ENCODE measurements at places on chromosomes 11 and 22. TPM values are rescaled to one million over a fixed set of nuclear protein-coding genes. Genes with fewer than 3 reads are reported as not detected.

Gene HBG1
- not detected for total RNA-seq

Gene TEAD1
- total RNA-seq, result 51.6 TPM

Gene MMP27
- not detected for total RNA-seq

Gene BCL2L13
- 41.1 TPM for total RNA-seq

Gene TSSK2
- total RNA-seq, result not detected

Gene OR8G1
- not detected for total RNA-seq

Gene TSGA10IP
- total RNA-seq, result not detected

Gene KLHL35
- 1.8 TPM for total RNA-seq

GRCh38 chr11:76668362-76669155 lies 2.0 kb downstream of the LRRC32 start:
- DNase-seq, result no peak

GRCh38 chr11:22890227-22890626 lies 30.0 kb upstream of the CCDC179 start:
- DNase-seq, result no peak

GRCh38 chr11:84800755-84801346 lies 826.3 kb downstream of the DLG2 start:
- DNase-seq, result peak; percentile 46

GRCh38 chr22:39144101-39144767 lies 8.2 kb downstream of the CBX7 start:
- DNase-seq, result peak; percentile 80

GRCh38 chr22:35883031-35883620 lies 145.5 kb downstream of the RBFOX2 start:
- peak; percentile 67 for DNase-seq

DNA sequence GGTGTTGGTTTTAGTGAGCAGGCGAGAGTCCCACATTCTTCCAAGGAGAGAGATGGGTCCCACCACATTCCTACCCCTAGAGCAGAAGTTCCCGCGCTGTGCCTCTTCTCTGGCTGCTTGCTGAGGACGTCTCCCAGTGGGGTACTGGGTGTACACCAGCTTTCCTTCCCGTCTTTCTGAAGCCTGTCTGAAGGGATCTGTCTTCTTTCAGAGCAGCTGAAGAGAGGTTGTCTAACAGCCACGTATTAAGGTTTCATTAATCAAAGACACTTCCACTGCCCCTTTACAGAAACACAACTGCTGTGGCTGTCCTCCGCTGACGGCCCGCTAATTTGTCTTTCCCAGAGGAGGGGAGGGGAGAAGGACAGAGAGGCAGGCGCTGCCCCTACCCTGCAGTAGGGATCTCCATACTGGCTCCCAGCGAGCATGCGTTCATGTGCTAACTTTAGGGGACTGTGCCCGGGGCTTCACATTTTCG lies 56.0 kb downstream of the ZBTB16 start:
- DNase-seq, result no peak

DNA sequence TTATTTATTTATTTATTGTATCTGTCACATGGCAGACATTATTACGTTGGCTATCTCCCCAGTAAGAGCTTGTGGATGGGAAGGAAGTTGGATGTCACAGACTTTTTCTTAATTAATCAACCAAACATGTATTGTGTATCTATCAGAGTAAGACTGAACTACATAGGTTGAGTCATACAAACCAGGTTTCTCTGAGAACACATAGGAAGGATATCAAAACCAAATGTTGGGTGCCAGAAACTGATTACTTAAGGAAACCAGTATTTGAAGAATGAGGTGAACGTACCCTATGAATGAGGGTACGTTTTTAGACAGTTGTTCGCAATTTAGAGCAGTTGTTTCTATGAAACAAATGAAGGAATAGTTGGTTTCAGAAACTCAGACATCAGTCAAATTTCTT lies 136.4 kb downstream of the SLC17A6 start:
- no peak for DNase-seq

GRCh38 chr11:67996051-67996450 lies 7.8 kb downstream of the UNC93B1 start:
- DNase-seq, result no peak

GRCh38 chr22:50192436-50193204 lies 6.9 kb downstream of the TRABD start:
- no peak for DNase-seq

GRCh38 chr11:36350137-36350513 lies 54.0 kb downstream of the PRR5L start:
- no peak for DNase-seq

DNA sequence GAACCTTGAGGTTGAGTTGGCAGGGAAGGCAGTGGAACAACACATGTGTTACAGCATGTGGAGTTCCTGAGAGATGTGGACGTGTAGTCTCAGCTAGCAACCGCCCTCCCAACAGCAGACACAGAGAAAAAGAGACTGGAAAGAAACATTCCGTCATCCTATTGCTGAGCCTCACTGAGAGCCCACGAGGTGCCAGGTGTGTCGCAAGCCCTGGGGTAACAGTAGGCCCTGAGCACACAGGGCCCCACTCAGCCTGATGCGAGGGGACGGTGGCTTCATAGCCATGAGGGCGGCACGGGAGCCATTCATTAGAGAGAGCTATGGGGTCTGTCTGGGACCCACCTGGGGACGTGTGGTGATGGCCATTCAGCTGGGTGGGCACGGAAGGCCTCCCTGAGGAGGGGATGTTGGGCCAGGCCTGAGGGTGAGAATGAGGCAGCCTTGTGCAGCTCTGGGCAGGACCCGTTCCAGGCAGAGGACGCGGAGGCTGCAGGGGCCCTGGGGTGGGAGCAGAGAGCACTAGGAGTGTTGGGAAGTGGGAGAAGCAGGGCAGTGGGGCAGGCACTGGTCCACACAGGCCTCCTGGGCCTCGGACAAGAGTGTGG lies 26.2 kb downstream of the MPPED1 start:
- DNase-seq, result no peak

- DNase-seq, result no peak
Observed at GRCh38 chr11:9626496-9627394, 37.1 kb upstream of the SWAP70 start.

DNA sequence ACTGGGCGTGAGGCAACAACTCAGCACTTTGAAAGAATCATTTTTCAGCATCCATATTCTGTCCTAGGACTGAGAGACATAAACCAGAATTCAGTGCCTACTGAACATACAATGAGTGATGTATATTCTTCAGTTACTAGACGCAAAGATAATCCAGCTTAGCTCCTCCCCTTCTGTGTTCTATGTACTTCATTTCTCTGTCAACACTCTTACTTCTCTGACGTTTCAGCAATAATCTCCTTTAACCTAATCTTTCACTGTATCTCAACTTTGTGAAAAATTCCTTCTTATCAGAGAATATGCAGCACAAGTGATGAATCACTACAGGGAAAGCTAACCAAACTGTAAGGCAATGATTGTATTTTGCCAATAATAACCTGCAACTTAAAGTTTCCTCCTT lies 2.5 kb upstream of the OR51B5 start:
- DNase-seq, result no peak

- DNase-seq, result no peak
Observed at GRCh38 chr11:120651396-120651795, 139.8 kb downstream of the GRIK4 start.

DNA sequence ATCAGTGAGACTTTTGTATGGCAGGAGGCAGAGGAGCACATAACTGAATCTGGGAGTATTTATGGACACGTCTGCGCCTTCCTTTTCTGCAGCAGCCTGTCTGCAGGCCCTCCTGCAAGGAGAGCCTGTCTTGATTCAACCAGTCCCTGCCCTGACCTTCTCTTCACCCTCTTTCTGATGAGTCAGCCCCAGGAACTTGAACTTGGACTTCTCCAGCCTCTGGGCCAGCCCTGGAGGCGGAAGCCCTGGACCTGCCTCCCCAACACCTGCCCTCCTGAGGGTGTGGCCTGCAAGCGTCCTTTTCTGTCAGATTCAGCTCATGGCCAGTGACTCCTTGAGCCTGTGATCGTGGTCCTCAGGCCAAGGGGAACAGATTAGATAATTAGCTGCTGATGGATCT lies 20.0 kb downstream of the DAGLA start:
- DNase-seq, result peak; percentile 44

GRCh38 chr11:13763341-13763740 lies 94.9 kb downstream of the FAR1 start:
- DNase-seq, result no peak

GRCh38 chr11:85627332-85627997 lies at the start of gene DLG2:
TSS of gene DLG2 (minus strand) at chr11:85627344.
- DNase-seq, result peak; percentile 58

DNA sequence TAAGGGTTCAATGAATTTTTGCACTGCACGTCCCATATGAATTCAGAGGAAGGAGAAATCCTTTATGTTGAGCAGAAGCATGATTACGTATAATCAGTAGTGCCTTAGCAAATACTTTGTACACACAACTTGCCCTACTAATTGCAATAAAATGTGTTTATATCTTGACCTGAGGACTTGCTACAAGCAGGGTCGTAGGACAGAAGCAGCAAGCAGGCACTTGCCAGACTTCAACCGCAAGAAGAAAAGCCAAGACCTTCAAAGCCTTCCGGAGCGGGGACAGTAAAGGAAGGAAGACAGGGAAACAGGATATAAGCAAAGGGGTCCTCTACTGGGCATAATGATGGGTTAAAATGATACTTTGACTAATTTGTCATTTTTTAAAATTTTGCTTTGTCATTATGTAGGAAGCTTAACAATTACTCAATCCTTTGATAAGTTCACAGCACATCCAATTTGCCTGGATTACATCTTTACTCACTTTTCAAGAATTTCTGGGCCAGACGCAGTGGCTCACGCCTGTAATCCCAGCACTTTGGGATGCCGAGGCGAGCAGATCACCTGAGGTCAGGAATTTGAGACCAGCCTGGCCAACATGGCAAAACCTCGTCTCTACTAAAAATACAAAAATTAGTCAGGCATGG lies 23.2 kb upstream of the UBASH3B start:
- no peak for DNase-seq

- no peak for DNase-seq
Observed at GRCh38 chr11:9775398-9775779, 111.5 kb downstream of the SWAP70 start.

DNA sequence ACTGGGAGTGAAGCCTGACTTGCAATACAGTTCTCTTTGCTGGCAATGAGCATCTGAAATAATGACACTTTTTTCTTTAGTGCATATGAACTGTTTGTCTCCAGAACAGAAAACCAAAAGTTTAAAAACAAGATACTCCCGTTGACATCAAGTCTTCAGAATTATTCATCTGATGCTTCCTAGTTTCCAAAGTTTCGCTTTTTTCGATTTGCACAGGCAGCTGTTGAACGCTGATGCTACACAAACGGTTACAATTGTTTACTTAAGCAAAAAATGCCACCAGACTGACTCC lies 612 bp upstream of the BIRC2 start:
- DNase-seq, result no peak

DNA sequence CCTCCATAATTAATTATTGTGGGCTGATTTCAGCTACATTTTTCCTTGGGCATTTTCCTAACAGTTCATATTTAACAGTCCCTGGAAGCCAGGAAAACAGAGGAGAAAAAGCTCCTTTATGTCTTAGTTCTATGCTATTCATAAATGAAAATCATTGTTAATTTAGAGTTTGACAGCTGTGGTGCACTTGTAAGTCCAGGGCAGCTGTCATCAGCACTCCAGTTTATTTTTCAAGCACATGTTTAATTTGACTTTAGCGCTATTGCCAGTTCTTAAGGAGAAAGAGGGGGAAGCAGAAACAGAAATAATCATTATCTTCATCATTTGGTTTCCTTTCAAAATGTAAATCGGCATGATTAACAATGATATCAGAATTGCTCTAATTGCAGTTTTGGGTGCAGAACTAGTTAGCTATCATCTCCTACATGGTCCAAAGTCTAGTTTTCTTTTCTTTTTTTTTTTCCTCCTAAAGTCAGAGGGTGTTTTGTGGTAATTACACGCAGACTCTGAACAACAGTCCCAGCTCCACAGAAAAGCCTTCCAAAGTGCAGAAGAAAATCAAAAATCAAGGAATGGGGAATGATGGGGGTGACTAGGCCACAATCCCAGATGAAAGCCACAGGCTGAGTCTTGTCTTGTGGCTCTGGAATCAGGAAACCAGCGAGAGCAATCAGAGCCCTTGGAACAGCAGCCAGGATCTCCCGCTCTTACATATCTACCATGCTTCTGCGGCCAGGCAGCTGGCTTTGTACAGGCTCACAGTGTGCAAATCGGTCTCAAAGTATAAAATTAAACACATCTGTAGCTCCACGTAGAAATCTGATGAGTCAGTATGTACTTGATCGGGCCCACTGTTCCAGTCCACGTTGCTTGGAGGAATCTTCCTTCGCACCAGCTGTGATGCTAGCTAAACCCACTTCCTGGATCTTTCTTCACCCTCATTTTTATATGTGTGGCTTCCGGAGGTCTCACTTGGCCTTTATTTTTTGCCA lies 91.9 kb downstream of the SPON1 start:
- DNase-seq, result peak; percentile 43

DNA sequence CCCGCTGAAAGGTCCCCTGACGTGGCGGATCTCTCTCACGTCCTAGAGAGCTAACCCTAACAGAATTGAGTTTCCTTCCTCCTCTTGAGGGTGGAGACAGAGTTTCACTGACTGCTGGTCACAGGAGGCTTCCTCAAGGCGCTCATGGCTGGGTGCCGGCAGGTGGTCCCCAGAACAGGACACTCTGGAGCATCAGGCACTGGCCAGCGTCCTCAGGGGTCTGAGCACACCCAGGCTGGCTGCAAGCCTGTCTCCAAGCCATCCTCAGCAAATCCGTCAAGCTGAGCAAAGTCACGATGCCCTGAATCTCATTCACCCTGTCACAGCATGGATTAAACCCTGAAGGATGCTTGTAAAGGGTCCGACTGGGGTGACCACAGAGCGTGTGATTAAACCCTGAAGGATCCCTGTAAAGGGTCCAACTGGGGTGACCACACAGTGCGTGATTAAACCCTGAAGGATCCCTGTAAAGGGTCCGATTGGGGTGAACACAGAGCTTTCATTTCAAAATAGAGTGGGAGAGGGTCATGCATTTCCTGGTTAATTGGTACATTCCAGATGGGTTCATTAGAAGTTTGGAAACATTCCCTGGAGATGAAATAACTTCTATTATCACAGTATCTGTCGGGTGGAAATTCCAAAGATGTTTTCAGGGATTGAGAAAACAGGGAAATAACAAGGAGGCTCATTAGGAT lies 473.0 kb downstream of the BRD1 start:
- no peak for DNase-seq

DNA sequence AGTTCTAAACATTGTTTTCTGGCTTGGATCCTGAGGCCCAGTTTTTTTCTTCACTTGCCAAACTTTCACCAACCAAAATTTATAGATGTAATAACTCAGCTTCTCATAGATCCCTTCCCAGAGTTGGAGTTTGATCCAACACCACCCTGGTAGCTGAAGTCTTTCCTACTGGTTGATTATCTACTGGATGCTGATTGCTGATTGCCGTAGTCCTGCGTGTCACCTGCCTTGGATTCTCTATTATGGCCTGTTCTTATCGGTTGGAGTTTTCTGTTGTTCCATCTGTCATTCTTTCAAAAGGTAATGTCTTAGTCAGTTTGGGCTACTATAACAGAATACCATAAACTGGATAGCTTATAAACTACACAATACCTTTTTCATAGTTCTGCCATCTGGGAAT lies 17.3 kb upstream of the OR6X1 start:
- no peak for DNase-seq

- DNase-seq, result no peak
Observed at GRCh38 chr11:75593286-75593915, 31.3 kb downstream of the SERPINH1 start.

GRCh38 chr11:76152741-76153570 lies 53.3 kb downstream of the WNT11 start:
- peak; percentile 14 for DNase-seq

GRCh38 chr11:13042873-13043342 lies 33.8 kb downstream of the RASSF10 start:
- no peak for DNase-seq

- DNase-seq, result no peak
Observed at GRCh38 chr11:626475-627307, at the start of gene SCT. TSS of gene SCT (minus strand) at chr11:627181. CDS start at chr11:627143, 38 bp downstream.

- DNase-seq, result no peak
Observed at GRCh38 chr22:17481424-17481823, 81.9 kb upstream of the SLC25A18 start.

All from RPMI7951 (cell line).